ENCODE measurements at places on chromosomes 2 and 18. TPM values are rescaled to one million over a fixed set of nuclear protein-coding genes. Genes with fewer than 3 reads are reported as not detected.

SMAD4 gene
- 92.8 TPM for total RNA-seq

DNA sequence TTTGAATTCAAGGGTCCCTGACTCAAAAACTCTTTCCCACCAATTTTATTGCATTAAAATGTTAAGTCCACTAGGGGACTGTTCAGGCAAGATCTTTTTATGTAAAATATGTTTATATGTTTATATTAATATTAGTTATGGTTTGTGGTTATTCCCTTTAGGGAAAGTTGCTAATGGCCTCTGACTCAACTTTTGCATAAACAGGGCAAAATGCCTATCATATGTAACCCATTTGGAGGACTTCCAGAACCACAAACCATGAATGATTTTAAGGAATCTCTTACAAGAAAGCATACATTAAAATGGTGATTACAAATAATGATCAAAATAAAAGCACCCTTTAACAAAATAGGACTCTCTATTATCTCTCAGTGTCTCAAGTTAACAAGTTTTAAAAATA, 1484.5 kb upstream of the ZEB2 start:
- no peak for DNase-seq

GRCh38 chr18:67519592-67519991, 3.1 kb upstream of the DSEL start:
- DNase-seq = no peak

GRCh38 chr2:240788482-240788881, 31.5 kb downstream of the KIF1A start:
- no peak for DNase-seq

- no peak for DNase-seq
Observed at GRCh38 chr2:240959214-240959940, 39.0 kb upstream of the SNED1 start.

DNA sequence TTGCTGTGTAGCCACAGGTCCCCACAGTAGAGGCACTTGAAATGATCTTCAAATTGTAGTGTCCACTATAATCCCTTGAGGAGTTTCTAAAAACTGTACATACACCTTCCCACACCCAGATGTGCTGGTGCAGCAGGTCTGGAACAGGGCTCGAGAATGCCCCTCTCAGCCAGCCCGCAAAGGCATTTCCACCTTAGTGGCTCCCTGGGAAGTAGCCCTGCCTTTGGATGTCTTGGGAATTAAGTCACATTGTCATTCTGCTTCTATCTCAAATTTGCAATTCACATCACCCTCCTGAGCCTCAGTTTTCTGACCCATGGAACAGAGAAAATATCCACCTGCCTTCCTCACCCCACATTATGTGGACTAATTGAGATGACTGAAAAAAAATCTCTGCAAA, 44.3 kb upstream of the TCF7L1 start:
- DNase-seq = no peak

DNA sequence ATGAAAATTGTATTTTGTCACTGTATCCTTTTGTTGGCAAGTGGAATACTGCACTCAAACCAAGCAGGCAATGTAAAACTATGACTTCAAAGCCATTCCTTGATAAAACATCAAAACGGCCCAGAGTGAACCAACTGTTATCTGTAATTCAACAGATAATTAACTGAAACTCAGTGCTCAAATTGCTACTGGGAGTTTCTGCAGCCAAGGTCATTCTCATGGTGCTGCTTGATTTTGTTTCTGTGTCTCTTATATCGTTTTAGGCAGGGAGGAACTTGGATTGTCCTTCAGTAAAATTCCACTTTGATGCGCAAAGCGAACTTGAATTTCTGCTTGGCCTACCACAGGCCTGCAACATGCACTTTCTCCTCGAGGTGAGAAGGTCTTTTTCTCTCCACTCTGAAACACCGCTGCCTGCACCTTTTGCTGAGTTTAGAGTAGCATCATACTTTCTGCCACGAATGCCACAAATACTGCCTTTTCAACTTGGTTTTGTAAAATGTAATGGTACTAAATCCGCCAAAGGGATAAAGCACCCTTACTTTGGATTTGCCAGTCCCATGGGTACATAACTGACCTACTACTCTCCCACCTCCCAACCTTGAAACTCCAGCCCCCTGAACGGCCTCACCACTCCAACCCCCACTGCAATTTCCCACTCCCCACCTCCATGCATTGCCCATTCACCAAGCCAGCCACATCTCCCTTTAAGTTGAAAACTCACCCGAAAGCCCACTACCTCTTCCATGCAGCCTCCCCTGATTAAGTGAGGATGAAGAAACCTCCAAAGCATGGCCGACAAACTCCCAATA, 204.7 kb downstream of the TGIF1 start:
- DNase-seq = no peak

DNA sequence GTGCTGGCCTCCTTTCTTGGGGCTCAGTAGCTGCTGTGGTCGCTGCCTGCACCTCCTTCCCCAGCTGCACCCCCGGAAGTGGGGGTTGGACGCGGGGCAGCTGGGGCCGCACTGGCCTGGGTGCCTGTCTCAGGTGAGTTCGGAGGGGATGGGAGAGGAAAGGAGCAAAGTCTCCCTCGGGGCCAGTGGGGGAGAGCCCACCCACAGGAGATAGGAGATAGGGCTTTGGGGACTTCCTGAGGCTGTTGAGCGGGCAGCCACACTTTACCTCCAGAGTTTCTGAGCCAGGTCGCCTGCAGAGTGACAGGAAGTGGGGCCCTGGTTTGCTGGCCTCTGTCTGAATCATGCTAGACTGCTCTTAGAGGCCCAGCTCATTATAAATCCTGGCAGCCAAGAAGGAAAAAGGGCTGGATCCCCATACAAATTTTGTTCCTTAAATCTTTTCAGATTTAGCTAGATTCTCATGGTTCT, 8.1 kb downstream of the MBP start:
- DNase-seq = no peak

DNA sequence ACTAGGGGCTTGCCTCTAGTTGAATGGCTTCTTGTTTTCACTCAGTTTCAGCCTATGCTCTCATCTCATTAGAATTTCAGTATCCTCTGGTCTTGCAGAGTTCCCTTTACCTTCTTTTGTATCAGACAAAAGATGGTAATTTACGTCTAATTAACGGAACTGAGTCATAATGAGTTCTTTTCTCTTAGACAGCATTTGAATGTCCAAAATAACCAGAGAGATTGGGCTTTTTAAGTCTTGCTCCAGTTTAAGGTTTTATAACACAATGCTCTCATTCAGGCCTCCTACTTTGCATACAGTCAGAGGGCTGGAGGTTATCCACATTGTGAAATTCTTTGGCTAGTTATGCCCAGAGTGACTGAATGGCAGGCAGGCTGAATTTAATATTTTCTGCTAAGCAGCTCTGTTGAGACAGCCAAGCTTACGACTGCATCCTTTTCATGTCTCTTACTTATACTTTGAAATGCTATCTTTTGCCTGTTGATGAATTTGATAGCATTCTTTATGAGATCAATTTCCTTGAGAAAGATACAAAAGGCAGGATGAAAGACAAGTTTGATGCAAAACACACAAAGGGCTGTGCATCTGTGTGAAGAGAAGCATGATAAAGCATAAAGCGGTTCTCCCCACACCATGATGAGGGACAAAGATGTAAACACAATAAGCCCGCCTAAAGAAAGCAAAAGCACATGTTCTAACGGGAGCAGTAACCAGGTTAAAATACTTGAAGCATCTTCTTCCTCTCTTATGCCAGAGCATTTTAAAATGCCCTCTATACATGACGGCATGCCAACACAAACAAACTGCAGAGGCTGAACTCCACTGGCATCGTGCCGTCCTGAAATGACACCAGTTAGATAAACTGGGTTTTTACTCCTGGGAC, 90.0 kb downstream of the CDH2 start:
- DNase-seq = peak; percentile 70

GRCh38 chr2:37436323-37436722, 91.9 kb downstream of the QPCT start:
- DNase-seq = no peak

FBLN7 gene
- 2.9 TPM for total RNA-seq

- DNase-seq = no peak
Observed at GRCh38 chr2:219243291-219243761, 1.9 kb downstream of the GLB1L start.

GRCh38 chr2:125107446-125107845, 1082.4 kb downstream of the CNTNAP5 start:
- no peak for DNase-seq

DNA sequence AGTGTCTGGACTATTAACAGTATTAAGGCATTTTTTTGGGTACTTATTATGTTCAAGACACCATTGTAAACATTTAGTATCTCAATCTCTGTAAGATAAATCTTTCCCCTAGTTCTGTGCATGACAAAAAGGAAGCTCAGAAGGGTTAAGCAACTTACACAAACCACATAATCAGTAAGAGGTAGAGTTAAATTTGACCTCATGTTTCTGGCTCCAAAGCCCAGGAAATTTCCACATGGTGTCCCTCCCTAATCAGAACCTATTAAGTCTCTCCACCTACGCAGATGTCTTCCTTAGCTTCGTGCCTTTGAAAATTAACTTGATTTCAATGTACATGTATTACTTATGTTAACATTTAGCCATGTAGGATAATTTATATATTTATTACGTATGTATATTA, 2.0 kb downstream of the MFSD6 start:
- no peak for DNase-seq

KIDINS220 gene
- total RNA-seq = 46.0 TPM

DNA sequence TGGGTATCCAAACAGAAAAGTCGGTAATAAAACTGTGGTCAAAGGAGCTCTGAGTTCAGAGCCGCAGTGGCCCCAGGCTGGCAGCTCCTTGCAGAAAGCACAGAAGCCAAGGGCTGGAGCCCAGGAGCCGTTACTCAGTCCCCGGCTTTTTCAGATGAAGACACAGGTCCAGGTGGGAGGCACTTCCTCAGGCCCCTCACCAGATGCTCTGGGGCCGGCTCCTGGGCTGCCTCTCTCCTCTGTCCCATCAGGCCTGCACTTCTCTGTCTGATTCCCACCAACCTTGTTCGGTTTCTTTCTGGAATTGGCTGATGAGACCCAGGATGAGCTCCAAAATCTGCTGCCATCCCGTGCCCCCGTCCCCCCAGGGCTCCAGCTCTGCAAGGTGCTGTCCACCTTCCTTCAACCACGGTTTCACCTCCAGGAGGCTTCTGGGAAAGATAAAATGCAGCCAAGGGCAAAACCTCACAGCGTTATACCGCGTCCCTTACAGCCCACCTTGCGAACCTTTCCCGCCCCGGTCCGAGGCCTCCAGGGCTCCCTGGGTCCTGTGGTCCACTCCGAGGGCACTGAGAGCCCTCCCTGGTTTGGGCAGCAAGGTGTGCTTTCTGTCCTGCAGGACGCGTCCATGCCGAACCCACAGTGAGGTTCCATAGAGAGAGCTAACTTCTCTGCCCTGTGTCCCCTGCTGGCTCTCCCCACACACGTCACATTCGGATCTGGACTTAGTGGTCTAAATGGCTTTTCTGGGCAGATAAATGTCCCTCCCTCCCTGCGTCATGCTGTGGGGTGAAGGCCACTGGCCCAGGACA, 102.9 kb downstream of the TPO start:
- no peak for DNase-seq

DNA sequence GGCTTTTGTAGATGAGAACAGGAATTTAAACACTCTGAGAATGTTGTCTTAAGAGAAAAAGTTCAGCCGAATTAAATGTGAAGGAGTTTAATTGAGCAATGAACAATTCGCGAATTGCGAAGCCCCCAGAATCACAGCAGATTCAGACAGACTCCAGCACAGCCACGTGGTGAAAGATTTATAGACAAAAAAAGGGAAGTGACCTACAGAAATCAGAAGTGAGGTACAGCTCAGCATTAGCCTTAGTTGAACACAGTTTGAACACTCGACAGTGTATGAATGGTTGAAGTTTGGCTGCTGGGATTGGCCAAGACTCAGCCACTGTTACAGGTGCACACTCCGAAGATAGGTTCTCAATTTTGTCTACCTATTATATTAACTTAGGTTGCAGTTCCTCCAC, 264.0 kb upstream of the CHST9 start:
- DNase-seq = no peak

GAREM2 gene
- 3.8 TPM for total RNA-seq

DNA sequence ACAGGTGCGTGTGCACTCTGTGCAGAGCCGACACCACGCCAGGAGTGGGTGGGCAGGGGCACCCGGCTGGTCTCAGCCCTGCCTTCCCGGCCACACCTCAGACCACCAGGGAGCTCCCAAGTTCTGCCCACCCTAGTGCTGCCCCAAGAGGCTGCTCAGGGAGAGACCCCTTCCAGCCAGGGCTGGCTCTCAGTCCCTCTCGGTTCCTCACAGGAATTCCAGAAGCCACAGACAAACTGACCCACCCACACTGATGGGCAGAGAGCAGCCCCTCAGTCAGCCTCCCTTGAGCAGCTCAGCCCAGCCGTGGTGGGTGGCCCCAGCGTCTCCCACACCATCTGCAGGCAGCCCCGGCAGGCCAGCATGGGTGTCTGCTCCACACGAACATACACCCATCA, 33.8 kb downstream of the GPC1 start:
- DNase-seq = no peak

GRCh38 chr2:42917425-42917927, 125.1 kb upstream of the HAAO start:
- no peak for DNase-seq

DNA sequence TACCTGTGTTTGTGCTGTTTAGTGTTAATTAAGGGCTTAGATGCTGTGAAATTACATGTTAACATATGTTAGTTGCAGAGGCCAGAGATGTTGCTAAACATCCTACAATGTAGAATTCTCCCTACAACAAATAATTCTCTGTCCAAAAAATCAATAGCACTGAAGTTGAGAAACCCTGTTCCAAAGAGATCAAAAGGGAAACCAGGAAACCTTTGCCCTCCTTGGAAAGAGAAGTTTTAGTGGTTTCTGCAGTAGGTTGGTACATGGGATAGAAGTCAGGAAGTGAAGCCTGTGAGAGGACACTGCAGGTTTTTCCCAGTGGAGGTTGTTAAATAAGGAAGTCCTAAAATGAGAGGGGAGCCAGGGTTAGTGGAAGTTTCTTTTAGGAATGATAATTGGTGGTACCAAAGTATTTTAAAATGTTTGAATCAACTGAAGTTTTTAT, 6.3 kb upstream of the RMDN2 start:
- DNase-seq = no peak

GRCh38 chr2:170681311-170681710, 33.8 kb upstream of the SP5 start:
- no peak for DNase-seq

GRCh38 chr2:1219901-1220573, 193.2 kb upstream of the TPO start:
- DNase-seq = no peak

- DNase-seq = no peak
Observed at GRCh38 chr18:13680612-13681011, 45.7 kb downstream of the FAM210A start.

LYG2 gene
- not detected for total RNA-seq

GRCh38 chr18:38688416-38688815, 1122.8 kb upstream of the CELF4 start:
- no peak for DNase-seq

AQP12A gene
- not detected for total RNA-seq

HOXD1 gene
- total RNA-seq = 0.34 TPM

C2orf78 gene
- not detected for total RNA-seq

CCL20 gene
- not detected for total RNA-seq
